PC-9 (cell line): ENCODE measurements at places on chromosomes 1 and 21. TPM values are rescaled to one million over a fixed set of nuclear protein-coding genes. Genes with fewer than 3 reads are reported as not detected.

DNA sequence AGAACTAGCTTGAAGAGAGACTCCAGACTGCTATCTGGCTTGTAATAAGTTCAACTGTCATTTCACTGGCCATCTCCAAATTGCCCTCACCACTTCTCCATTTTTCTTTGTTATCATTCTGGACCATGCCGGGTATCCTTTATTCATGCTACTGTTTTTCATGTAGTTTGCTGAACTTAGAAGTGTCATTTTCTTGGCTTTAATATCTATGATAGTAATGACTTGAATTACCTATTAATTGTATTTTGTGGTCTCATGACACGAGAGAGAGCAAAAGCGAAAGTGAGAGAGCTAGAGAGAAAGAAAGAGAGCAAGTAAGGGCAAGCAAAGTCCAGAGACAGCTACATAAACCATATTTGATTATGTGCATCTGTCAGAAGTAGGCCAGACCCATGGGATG lies 184.9 kb upstream of the ATP1B1 start:
- DNase-seq = no peak

DNA sequence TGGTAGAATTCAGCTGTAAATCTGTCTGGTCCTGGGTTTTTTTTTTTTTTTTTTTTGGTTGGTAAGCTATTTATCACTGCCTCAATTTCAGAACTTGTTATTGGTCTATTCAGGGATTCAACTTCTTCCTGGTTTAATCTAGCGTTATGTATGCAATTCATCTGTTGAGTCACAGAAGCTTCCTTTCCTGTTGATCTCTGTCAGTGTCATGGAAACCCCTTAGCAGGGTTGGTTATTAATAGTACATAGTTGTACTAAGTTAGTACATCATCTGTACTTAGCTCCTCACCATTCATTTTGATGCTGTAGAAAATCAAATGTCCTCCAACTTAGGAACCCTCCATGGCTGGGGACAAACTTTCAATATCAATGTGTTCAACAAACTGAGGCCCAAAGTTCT lies 51.0 kb upstream of the BARHL2 start:
- no peak for DNase-seq

DNA sequence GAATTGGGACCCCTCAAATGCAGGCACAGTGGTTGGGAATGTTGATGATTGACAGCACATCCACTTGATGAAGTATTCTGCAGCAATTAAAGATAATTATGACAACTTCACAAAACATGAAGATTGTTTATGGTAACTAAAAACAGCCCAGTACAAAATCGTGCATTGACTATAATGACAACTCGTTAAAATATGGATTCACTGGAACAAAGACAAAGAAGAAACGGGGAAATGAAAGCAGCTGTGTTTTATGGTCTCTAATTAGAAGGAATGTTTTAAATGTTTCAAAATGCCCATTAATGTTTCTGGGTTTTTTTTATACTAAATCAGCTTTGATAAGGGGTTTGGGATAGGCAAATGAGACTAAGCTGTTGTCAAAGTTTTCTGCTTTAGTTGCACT lies 36.1 kb downstream of the NIPAL3 start:
- DNase-seq = no peak

DNA sequence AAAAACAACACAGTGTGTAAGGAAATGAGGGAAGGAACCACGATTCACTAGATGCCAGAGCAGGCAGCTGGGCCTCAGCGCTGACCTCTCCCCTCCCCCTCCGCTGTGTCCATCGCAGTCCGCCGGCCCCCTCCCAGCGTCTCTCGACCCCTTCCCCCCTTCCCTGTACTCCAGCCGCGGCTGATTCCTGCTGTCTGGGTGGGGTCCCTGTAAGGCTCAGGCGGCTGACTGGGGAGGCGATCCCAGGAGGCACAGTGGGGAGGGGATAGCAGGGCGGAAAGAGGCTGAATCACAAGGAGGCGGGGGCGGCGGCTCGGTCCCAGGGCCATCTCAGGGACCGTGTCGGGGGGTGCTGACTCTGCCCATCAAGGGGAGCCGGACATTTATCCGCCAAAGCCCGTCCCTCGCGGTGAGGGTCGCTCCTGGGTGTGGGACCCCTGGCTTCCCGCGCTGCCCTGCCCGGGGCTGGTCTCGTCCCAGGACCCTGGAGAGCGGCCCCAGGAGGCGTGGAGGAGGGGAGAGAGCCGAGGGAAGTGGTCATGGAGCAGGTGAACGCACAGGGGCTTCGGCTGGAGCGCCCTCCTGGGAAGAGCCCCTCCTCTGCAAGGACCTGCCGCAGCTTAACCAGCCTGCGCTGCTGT lies 241.9 kb downstream of the PTPRU start:
- DNase-seq = no peak

DNA sequence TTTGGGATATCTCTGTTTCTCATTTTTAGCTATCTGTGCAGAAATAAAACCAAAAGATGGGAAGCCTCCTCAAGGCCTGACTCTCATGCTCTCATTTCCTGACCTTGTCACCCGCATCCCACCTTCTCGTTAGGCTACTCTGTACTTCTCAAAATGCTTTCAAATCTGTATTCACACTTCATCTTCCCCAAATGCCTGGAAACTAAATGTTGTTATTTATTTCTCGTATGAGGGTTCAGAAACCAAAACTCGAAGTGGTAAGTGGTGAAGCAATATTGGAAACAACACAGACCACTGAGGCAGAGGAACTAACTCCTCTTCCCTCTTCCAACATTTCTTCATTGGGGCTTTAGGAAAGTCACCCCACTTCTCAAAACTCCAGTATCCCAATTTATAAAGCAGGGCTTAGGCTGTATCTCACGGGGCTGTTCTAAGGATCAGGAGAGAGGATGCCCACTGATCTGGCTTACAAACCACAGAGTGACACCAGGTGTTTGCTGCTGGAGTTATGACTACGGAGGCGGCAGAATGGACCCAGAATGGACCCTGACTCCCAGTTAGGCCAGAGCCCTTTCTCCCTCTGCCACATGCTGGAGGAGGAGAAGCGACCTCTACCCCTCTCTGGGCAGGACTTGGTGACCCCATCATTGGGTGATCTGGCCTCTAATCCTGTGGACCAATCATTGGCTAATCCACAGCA lies 3.5 kb downstream of the SLAMF7 start:
- no peak for DNase-seq

GRCh38 chr1:205260948-205261732 lies 33.4 kb downstream of the TMCC2 start:
- DNase-seq = no peak

GRCh38 chr1:229169399-229169798 lies 101.5 kb upstream of the RAB4A start:
- DNase-seq = no peak

GRCh38 chr1:111604931-111605330 lies 14.7 kb upstream of the RAP1A start:
- DNase-seq = no peak

DNA sequence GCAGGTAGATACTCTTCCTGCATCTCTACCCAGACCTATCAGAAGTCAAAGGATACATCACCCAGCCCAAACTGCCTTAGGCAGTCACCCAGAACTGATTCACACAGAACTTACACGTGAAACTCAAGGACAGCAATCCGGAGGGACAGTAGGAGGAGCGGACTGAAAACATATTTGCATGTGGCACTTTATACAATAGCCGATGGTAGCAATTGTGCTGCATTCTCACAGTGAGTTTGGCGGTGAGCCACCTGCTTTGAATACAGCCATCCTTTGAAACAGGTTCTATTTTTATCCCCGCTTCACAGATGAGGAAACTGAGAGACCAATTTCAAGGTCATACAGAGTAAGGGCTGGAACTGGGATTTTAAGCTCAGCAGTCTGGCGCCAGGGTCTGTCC lies 69.5 kb downstream of the EDEM3 start:
- no peak for DNase-seq

DNA sequence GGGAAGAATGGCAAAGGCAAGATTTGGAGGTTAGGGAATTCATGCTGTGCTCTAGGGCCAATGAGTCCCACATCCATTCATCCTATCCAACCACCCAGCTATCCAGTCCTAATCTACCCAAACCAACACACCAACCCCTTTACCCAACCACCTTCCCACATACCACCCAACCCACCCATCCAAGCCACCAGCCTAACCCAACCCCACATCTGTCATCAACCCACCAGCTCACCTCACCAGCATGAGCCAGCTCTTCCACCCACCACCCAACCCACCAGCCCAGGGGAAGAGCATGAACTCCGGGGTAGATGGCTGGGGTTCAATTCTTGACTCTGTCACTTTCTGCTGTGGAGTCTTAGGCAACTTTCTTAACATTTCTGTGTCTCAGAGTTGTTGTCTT lies 35.9 kb upstream of the DISP3 start:
- DNase-seq = no peak

- no peak for DNase-seq
Observed at GRCh38 chr1:181508486-181509165, 25.3 kb downstream of the CACNA1E start.

DNA sequence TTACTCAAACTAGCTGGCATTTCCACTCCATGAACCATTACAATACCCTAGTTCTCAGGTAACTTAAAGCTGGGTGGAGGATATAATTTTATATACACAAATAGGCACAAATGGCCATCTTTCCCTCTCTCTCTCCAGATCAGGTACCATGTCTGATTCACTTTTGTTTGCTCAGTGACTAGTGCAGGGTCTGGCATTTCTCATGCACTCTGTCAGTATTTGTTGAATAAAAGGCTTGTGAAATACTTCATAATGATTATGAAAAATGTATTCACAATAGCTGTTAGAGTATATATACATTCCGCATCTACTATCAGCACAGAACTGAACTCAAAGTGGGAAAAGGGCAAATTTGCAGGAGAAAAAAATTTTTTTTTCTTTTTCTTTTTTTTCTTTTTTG lies 510.2 kb upstream of the USP24 start:
- DNase-seq = peak; percentile 37

GRCh38 chr1:7398982-7399381 lies 372.1 kb upstream of the VAMP3 start:
- no peak for DNase-seq

GRCh38 chr1:226912587-226913176 lies 27.4 kb upstream of the COQ8A start:
- DNase-seq = peak; percentile 64

DNA sequence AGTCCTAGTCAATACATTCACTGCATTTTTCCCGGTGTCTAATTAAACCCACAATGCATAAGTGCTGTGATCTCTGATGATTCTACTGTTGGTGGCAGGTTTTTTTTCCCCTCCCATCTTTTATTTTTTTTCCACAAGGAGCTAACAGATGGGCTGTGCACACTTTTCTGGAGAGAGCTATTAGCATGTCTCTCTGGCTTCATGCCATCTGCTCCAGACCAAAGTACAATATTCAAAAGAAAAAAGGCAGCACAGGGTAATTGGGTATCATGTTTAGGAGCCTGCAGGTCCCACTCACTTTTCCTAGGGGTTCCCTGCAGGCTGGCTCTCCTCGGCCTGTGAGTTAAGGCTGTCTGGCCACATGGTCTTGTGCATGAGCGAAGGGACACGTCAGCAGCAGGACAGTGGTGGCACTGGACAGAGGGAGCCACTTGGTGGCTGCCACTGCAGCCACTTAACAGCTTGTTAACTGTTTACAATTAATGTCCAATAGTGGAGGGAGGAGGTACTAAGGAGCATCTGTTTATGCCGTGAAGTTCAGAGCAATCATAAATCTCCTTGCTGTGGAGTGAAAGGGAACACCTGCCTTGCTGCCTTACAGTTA lies 53.5 kb upstream of the C8B start:
- DNase-seq = no peak

DNA sequence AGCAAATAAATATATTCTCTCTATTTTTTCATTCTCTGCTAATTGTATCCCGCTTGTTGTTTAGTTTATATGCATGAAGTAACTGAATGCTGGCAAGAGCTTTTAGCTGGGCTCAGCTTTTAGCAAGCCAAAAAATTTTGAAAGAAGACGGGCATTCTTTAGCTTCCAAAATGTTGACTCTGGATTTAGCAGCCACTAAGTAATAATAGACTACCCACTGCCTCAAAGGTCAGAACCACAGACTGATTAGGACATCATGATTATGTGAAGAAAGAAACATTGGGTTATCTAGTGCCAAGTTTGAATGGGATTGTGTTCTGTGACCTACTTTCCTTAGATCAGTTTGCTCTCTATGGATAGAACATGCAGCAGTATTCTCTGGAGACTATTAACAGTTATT lies 80.3 kb upstream of the DPH5 start:
- DNase-seq = no peak

DNA sequence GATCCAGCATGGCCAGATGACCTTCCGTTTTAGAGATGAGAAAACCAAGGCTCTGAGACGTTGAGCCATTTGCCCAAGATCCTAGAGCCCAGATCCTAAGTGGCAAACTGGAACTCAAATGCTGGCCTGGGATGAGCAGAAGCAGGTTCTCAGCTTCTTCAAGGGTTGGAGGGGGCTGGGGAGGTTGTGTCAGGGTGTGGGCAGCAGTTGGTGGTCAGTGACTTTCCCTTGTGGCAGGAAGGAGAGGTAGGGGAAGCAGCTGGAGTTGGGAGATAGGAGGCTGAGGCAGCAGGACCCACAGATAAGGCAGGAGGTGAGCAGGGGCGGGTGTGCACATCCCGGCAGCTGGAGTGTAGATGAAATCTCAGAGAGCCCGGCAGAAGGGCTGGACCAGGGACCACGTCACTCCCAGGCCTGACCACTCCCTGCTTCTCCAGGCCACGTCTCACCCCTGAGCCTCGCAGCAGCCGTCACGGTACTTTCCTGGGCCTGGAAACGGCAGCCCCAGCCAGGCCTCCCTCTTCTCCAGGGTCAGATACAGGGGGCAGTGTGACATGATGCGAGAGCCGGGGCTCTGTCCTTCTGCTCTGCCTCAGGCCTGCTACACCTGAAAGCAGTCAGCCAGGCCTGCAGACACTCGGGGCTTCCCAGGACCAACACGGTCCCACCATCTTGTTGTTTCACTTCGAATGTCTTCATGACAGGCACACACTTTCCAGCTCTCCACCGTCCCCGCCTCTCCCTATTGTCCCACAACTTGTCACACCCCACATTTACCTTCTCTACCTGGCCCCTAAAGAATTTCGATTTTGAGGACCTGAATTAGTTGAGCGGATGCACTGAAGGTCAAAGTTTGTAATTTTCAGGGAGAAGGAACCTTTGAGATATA lies 11.5 kb upstream of the LAPTM5 start:
- DNase-seq = no peak

ARHGEF11 gene
- 25.2 and 31.5 TPM in 2 replicates for total RNA-seq

SYT2 gene
- total RNA-seq = 0.07 TPM in 1 of 2 replicates, not detected in the other

CD101 gene
- 0.76 and 1.8 TPM in 2 replicates for total RNA-seq

RHD gene
- not detected in 2 replicates for total RNA-seq

S100A7 gene
- total RNA-seq = not detected in 2 replicates

SLFNL1 gene
- total RNA-seq = 0.35 and 0.41 TPM in 2 replicates

ATG4C gene
- 7.5 and 13.8 TPM in 2 replicates for total RNA-seq

ATP5PB gene
- total RNA-seq = 183 and 212 TPM in 2 replicates
